Stimulated activated CD8-positive, alpha-beta memory T cell treated with anti-CD3 and anti-CD28 coated beads, Interleukin-12 subunit alpha, Interleukin-12 subunit beta, amount 100 ng/mL, for 1 hour (primary cell): ENCODE measurements at places on chromosomes 2 and 18.

- no peak for DNase-seq
Measured at GRCh38 chr2:216406826-216407225, 5.5 kb upstream of the SMARCAL1 start.

GRCh38 chr2:120791962-120792297, 56.3 kb downstream of the GLI2 start:
- no peak for DNase-seq

DNA sequence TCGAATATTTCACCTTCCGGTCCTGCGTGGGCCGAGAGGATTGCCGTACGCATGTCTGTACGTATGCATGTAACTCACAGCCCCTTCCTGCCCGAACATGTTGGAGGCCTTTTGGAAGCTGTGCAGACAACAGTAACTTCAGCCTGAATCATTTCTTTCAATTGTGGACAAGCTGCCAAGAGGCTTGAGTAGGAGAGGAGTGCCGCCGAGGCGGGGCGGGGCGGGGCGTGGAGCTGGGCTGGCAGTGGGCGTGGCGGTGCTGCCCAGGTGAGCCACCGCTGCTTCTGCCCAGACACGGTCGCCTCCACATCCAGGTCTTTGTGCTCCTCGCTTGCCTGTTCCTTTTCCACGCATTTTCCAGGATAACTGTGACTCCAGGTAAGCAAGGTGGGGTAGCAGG, at the start of gene SERPINB5:
TSS of gene SERPINB5 (plus strand) at position 291 of the 400 bp plus-strand sequence. CDS start 7,471 bp downstream, outside the sequence.
- no peak for DNase-seq

DNA sequence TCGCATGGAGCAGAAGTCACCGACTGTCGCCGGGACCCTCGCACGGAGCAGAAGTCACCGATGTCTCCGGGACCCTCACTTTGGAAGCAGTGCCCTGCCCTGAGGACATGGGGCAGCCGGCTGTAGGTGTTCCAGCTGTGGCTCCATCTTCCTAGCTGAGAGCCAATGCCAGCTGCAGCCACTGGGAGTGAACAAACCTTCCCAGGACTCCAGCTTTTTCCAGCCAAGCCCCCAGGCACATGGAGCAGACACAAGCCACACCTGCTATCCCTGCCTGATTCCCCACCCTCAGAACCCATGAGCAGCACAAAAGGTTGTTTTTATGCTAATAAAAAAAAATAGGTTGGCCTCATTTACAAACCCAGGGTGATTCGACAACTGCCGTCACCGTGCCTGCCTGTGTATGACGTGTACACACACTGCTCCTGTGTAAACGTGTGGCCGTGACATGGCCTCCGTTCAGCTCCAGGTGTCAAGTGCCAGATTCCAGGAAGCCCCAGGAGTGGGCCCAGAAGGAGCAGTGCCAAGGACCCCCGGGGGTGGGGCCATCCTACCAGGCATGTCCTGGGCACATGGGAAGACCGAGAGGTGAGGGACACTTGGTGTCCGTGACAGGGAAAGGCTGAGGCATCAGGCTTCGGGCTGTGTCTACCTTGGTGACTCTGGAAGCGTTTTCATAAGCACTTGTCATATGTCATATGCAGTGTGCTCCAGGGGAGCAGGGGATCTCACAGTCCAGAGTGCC, 91.5 kb downstream of the EIPR1 start:
- DNase-seq = no peak

- peak; percentile 52 for DNase-seq
Measured at GRCh38 chr2:232521959-232522622, 1.9 kb downstream of the PRSS56 start.

GRCh38 chr18:76672627-76673026, 149.7 kb upstream of the ZNF236 start:
- no peak for DNase-seq

- DNase-seq = no peak
Measured at GRCh38 chr2:8162552-8162951, 519.3 kb upstream of the ID2 start.

DNA sequence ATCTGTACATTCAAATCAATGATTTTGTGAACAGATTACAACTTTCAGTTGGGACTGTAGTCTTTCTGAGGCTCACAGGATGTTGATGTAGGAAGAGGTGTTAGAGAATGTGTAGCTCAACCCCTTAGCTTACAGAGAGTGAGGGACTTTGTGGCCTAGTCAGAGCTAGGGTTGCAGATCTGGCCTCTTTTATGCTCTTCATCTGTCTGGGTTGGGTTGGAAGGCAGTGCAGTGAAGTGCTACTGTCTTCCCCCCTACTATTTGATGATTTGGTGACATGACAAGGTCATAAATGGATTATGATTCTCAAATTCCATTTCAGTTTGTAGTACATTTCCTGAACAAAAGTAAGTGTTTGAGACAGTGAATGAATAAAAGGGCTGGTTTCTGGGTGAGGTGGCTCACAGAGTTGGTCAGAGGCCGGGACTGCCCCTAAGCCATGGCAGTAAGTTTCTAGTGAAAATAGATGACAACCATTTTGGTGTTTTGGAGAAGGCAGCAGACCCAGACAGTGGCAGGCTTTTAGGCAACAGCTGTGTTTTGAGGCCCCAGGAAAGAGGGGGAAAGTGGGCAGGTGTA, 21.6 kb downstream of the MAP4K4 start:
- DNase-seq = no peak

DNA sequence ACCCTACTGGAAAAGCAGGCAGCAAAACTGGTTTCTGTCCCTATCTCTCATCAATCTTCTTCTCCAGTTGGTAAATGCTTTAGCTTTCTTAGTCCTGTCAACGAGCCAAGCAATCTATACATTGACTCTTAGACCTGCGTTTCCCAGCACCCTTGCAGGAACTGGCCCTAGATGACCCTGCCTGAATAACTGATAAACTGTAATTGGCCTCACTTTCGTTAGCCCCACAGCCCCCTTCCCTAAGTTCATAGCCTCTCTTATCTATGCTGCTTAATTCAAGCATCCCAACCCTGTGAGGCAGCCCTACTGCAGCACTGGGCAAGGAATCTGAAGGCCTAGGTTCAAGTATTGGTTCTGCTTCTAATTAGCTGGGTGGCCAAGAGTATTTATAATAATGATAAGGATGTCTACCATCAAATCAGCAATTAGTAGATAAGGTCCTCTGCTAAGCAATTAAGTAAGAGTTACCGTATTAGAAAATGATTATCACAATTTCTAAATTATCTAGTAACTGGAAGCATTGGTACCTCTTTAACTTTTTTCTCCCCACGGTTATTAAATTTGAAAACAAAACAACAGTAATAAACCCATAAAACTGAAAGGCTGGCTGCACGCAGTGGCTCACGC, 86.4 kb upstream of the RMDN2 start:
- DNase-seq = no peak

DNA sequence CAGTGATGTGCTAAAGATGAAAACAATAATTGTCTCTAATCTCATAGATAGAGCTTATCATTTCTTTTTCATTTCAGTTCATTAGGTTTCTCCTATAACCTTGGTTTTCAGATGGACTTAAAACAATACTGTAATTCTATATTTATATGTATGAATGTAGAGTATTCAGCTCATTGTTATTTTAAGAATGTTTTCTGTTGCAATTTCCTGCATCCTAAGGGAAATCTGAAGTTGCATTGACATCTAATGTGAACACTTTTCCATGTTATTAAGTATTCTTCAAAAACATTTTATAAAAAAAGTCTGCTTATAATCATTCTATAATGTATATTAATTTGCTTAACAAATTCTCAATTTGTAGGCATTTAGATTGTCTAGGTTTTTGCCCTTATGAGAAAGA, 288.9 kb downstream of the XIRP2 start:
- DNase-seq = no peak

GRCh38 chr2:127563458-127564428, 28.3 kb downstream of the MYO7B start:
- no peak for DNase-seq

DNA sequence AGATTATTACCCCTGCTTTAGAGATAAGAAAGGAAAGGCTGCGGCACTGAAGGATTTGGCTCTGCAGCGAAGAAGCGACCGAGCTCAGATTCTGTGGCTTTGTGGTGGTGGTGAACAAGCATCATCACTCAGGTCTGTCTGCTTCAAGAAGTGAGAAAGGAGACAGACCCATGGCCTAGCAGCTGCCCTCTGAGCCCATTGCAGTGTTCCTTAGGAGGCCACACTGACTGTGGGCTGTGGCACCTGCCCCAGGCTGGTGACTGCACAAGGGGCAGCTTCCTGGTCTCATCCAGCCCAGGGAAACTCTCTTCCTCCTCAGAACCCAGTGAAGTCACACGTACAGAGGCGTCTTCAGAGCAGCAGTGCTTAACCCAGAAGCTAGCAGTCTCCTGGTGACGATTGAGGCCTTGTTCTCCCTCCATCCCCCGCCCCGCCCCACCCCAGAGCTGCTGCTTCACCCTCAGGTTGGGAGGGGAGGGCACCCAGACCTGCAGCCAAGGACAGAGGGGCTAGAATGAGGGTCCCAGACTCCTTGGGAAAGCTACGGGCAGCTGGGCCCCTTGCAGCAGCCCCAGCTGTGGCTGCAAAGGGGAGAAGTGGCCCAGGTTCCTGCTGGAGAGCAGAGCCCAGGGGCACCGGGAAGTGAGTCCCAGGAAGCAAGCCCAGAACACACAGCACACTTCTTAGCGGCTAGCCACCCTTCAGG, 22.2 kb downstream of the BIN1 start:
- DNase-seq = no peak

- DNase-seq = no peak
Measured at GRCh38 chr18:62796216-62796621, 80.9 kb downstream of the PHLPP1 start.
